ENCODE measurements at places on chromosomes 4 and X. TPM values are rescaled to one million over a fixed set of nuclear protein-coding genes. Genes with fewer than 3 reads are reported as not detected.

- DNase-seq, result no peak
- no peaks in the 10 kb centered on the region for H3K36me3 ChIP-seq
- H3K4me3 ChIP-seq, result no peak overlapping the region
- H3K27ac ChIP-seq, result no peak overlapping the region
Observed at GRCh38 chr4:186012071-186012470, 56.9 kb upstream of the TLR3 start.

DNA sequence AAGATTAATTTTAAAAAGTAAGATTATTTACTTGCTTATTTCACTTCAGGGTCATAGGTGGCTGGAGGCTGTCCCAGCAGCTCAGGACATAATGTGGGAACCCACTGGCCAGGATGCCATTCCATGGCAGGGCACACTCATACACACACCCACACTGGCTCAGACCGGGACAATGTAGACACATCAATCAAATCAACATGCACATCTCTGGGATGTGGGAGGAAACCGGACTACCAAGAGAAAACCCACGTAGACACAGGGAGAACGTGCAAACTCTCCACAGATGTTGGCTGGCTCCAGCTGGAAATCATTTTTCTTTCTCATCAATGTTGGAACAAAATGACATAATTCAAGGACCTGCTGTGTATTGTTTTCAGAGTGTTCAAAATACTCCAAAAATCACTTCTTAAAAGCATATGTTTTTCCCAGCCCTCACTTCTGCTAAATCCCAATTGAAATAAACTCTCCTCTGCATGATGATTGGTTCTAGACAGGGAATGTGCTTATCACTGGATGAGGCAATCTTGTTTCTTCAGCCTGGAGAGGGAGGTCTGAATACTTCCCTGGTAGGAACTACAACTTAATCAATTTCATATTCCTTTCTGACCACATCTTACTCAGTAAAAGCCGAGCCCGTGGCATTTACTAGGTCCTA lies 18.6 kb upstream of the CPE start:
- no peak for DNase-seq
- no peak overlapping the region for H3K4me3 ChIP-seq
- H3K27ac ChIP-seq, result no peak overlapping the region
- no peaks in the 10 kb centered on the region for H3K4me1 ChIP-seq
- H3K36me3 ChIP-seq, result no peaks in the 10 kb centered on the region
- no peaks in the 10 kb centered on the region for H3K27me3 ChIP-seq

DNA sequence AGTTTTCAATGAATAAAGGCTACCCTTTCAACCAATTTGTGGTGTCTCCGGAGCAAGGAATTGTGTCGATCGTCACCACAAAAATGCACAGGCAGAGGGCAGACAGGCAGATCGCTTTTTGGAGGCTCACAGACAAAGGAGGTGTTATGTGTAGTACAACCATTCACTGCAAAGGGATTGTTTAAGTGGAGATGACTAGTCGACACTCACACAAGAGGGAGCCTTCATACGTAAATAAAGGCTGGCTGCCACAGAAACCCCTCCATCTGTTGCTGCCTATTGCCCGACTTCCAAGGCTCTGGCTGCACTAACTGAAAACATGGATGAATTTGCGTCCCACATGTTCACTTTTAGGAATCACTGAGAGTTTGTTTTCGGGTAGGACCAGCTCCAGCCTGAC lies 281.1 kb downstream of the NKX6-1 start:
- DNase-seq, result no peak
- H3K27ac ChIP-seq, result no peak overlapping the region
- no peaks in the 10 kb centered on the region for H3K4me1 ChIP-seq
- H3K4me3 ChIP-seq, result no peak overlapping the region
- no peaks in the 10 kb centered on the region for H3K36me3 ChIP-seq
- no peaks in the 10 kb centered on the region for H3K27me3 ChIP-seq

DNA sequence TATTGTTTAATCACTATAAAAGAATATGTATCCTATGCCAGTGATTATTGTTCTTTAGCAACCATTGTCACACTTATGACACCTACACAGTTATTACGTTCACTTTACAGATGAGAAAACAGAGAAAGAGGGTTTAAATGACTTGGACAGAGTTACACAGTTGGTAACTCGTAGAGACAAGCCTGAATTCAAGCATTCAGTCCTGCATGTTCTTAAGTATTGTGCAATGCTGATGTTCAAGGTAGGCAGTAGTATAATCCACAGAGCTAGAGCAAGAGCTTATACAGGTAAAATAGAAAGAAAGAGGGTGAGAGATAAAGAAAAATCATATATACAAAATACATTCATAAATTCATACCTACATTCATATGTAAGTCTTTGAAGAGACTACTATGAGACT lies 249.8 kb upstream of the ANXA10 start:
- no peaks in the 10 kb centered on the region for H3K36me3 ChIP-seq
- H3K4me1 ChIP-seq, result no peaks in the 10 kb centered on the region
- DNase-seq, result no peak
- H3K27ac ChIP-seq, result no peak overlapping the region

DNA sequence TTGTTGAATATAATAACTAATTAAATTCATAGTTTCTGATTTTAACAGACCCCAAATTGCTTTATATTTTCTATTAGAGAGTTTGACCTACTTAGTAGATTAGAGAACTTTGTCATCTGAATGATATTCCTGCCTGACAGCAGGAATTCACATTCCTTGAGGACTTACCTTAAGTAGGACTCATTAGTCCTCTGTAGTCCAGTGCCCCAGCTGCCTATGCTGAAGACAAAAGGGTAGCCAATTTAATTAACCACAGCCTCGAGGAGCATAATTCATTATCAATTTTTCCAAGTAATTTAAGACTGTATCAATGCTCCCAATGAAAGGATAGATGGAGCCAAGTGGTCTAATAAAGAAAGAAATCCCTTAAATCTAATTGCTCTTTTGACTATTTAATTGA lies 1405.0 kb upstream of the IGFBP7 start:
- H3K4me3 ChIP-seq, result no peak overlapping the region
- no peaks in the 10 kb centered on the region for H3K27me3 ChIP-seq
- no peaks in the 10 kb centered on the region for H3K36me3 ChIP-seq
- H3K27ac ChIP-seq, result no peak overlapping the region
- H3K4me1 ChIP-seq, result no peaks in the 10 kb centered on the region
- DNase-seq, result no peak

DNA sequence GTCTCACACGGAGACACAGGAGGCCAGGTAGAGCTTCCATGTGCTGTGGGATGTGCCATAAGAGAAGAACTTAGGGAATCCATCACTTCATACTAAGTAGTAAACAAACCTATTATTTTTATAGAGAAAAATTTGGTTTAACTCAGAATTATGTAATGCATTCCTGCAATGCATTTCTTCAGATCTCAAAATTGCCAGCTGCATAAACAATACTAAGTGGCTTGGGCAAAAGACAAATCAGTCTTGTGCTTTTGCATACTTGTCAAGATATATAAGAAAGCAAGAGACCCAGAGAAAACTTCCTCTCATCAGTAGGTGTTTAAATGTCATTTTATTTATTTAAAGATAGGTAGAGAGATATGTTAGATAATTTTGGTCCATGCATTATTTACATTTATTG lies 382.1 kb upstream of the CTSO start:
- no peak overlapping the region for H3K27ac ChIP-seq
- DNase-seq, result no peak
- H3K4me3 ChIP-seq, result no peak overlapping the region
- H3K27me3 ChIP-seq, result no peaks in the 10 kb centered on the region
- no peaks in the 10 kb centered on the region for H3K36me3 ChIP-seq

- no peaks in the 10 kb centered on the region for H3K36me3 ChIP-seq
- DNase-seq, result no peak
- H3K27ac ChIP-seq, result no peak overlapping the region
Observed at GRCh38 chr4:26432419-26432818, 57.9 kb downstream of the CCKAR start.

- no peak overlapping the region for H3K4me3 ChIP-seq
- H3K36me3 ChIP-seq, result no peaks in the 10 kb centered on the region
- no peaks in the 10 kb centered on the region for H3K4me1 ChIP-seq
- no peaks in the 10 kb centered on the region for H3K27me3 ChIP-seq
- no peak overlapping the region for H3K27ac ChIP-seq
Observed at GRCh38 chr4:20318909-20319277, 67.2 kb downstream of the SLIT2 start.

DNA sequence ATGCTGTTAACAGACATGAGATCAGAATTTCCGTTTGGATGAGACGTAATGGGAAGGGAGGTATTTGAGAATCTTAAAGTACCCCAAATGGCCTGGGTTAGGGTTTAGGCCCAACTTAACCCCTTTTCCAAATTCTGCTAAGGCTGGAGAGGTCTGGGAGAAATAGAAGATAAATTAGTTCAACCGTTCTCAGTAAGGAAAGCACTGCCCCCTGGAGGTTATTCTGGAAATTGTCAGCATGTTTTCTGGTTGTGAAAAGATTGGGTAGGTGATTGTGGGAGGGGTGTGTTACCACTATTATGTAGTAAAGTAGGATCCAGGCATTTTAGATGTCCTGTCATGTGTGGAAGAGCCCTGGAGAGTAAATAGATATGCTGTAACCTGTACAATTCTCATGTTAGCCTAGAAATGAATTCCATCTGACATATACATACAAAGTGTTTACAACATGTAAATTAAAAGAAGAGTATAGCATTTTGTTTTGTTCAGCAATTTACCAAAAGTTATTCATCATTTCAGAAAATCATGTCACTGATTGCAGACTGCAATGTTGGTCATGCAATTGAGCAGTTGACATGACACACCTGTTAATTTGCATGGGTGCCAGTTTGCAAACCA lies 26.8 kb upstream of the GRXCR1 start:
- no peaks in the 10 kb centered on the region for H3K36me3 ChIP-seq
- H3K27ac ChIP-seq, result no peak overlapping the region
- no peaks in the 10 kb centered on the region for H3K4me1 ChIP-seq
- no peak for DNase-seq

The CXorf49 gene
- total RNA-seq, result not detected

The DMD gene
- total RNA-seq, result 109 TPM

The MAGED2 gene
- total RNA-seq, result 52.6 TPM

The FRMPD4 gene
- not detected for total RNA-seq

The NEUROG2 gene
- total RNA-seq, result not detected

Data from Peyer's patch (tissue), 4 donors.